ENCODE measurements at places on chromosomes 6 and 20.

DNA sequence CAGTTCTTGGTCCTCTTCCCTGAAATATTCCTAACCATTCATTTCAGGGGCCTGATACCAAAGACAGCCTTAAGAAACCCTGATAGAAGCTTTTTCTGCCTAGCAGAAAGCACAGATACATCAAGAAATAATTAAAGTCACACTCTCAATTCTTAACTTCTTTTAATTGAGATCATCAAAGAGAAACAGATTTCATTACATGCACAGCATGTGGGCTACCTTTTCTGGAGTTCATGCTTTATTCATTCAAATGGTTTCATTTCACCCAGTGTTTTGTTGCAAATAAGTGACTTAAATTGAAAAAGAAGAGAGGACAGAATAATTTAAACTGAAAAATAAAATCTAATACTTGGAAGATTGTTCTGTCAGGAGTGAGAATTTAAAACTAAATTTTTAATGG is 192.6 kb upstream of the GGTLC1 start:
- H3K4me3 ChIP-seq, result no peak overlapping the region
- H3K27ac ChIP-seq, result no peak overlapping the region
- DNase-seq, result no peak

DNA sequence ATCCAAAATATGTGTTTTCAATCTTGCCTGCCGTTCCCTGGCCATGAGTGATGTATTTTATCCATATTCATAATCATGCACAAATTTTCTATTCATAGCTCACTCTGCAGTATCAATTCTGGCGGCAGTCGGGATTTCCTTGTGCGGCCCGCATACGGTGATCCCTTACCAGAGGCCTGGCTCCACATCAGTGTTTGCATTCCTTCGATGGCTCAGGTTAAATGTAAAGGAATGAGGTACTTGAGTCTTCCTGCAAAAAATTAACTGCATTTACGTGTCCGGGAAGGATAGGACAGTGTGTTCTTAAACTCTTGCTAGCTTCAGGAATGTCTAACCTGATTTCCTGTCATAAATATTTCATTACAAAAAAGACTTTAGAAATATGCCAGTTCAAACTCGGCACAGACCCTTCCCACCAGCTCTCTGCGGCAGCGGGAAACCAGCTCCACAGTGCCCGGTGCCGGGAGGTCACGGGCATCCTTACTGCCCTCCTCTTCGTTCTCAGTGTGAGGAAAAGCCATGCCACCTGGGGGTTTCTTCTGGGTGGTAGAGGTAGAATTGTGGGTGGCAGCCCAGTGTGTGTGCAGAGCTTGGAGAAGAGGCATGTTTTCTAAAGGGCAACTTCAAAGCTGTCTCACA is 154.5 kb downstream of the MOXD1 start:
- no peak for DNase-seq
- H3K4me3 ChIP-seq, result no peak overlapping the region
- H3K36me3 ChIP-seq, result no peaks in the 10 kb centered on the region
- no peaks in the 10 kb centered on the region for H3K4me1 ChIP-seq
- H3K27ac ChIP-seq, result no peak overlapping the region

GRCh38 chr6:126787635-126788034 is 330.8 kb upstream of the RSPO3 start:
- H3K4me1 ChIP-seq, result no peaks in the 10 kb centered on the region
- H3K27ac ChIP-seq, result no peak overlapping the region
- DNase-seq, result no peak
- H3K4me3 ChIP-seq, result no peak overlapping the region

DNA sequence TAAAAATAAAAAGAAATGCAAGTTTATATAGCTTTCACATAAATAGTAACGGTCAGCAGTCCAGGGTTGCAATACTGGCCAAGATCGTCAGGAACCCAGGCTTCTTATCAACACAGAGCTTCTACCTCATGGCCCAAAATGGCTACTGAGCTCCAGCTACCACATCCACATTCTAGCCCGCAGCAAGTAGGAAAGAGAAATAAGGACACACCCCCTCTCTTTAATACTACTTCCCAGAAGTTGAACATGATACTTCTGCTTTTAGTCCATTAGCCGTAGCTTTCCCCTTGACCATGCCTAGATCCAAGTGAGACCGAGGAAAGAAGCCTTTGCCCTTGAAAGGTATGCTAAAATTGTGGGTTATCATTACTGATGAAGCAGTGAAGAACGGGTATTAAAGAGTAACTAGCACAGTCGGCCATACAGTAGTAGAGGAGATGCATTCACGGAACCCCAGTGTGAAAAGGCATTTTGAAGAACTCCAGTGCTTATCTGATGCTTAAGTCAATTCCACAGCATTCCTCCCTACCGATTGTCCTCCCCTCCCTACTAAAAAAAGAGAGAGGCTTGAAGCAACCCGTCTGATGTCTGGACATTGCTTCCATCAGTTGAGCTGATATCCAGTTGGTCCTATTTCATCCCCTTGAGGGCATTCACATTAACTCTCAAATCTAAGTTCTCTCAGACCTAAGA is 226.9 kb upstream of the RREB1 start:
- H3K27me3 ChIP-seq, result no peaks in the 10 kb centered on the region
- no peaks in the 10 kb centered on the region for H3K4me1 ChIP-seq
- no peak overlapping the region for H3K27ac ChIP-seq
- H3K4me3 ChIP-seq, result no peak overlapping the region

DNA sequence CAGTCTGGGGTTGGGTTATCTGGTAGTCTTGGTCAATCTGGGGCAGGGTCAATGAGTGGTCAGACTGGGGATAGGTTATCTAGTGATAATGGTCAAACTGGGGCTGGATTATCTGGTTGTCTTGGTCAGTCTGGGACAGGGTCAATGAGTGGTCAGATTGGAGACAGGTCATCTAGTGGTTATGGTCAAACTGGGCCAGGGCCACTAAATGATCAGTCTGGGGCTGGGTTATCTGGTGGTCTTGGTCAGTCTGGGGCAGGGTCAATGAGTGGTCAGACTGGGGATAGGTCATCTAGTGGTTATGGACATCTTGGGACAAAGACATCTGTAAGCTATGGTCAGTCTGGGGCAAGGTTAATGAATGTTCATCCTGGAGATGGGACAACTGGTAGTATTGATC is 28.5 kb upstream of the BPIFA2 start:
- H3K36me3 ChIP-seq, result no peaks in the 10 kb centered on the region
- no peak for DNase-seq
- no peak overlapping the region for H3K4me3 ChIP-seq
- no peak overlapping the region for H3K27ac ChIP-seq
- H3K4me1 ChIP-seq, result no peaks in the 10 kb centered on the region
- no peaks in the 10 kb centered on the region for H3K27me3 ChIP-seq

GRCh38 chr20:39152126-39152525 is 190.0 kb downstream of the DHX35 start:
- H3K4me3 ChIP-seq, result no peak overlapping the region
- no peaks in the 10 kb centered on the region for H3K4me1 ChIP-seq
- DNase-seq, result no peak
- no peaks in the 10 kb centered on the region for H3K27me3 ChIP-seq

GRCh38 chr6:116010386-116010785 is 50.3 kb downstream of the FRK start:
- H3K27ac ChIP-seq, result no peak overlapping the region
- no peaks in the 10 kb centered on the region for H3K27me3 ChIP-seq
- H3K4me1 ChIP-seq, result no peaks in the 10 kb centered on the region
- DNase-seq, result no peak

DNA sequence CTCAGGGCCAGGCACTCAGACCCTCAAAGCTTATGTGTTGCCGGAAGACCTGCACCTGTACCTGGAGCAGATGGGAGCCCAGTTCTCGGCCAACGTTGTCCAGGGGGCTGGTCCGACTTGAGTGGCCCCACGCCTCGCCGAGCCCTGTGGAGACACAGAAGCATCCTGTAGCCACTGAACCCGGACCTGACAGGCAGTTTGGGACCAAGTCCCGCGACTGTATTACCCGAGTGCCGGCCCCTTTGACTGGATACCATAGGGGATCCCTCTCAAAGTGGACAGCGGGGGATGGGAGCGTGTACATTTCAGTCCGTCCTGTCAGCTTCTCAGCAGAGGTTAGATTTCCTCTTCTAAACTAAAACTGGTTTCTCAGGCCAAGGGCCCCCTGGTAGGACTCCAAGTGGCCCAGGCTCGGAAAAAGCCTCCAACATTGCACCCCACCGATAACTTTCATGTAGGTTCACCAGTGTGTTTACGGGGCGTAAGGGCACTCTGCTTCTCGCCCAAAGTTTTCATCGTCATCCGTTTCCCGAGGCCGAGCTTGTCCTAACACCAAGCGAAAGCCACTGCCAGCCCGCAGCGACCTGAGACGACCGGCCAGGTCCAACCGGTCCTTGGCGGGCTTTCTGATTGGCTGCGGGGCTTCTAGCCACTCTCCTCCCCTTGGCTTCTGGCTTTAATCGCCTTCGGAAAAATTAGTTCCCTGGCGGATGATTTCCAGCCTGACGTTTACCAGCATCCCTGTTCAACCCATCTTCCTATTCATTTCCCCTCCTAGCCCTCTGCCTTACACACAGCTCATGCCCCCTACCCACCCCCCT is 10.8 kb downstream of the SIM1 start:
- H3K36me3 ChIP-seq, result no peaks in the 10 kb centered on the region
- no peak overlapping the region for H3K27ac ChIP-seq
- no peaks in the 10 kb centered on the region for H3K4me1 ChIP-seq
- no peak for DNase-seq

- H3K4me1 ChIP-seq, result no peaks in the 10 kb centered on the region
- DNase-seq, result no peak
- H3K27ac ChIP-seq, result no peak overlapping the region
- no peak overlapping the region for H3K4me3 ChIP-seq
Measured at GRCh38 chr6:158938220-158938619, 61.8 kb downstream of the RSPH3 start.

DNA sequence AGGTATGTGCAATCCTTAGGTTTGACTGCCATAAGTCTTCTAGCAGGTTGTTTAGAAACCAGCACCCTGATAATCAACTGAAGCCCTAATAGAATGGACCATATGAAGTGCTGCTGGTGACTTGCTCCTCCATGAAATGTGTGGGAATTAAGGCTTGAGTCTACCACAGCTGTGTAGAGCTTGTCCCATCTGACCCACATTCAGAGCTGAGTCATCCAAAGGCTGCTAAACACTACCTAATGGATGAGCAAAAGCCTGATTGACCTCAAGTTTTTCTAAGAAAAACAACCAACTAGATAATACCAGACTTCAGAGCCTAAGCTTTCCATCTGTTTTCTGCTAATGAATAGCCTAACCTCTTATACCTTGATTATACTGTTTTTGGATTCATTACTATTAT is 120.3 kb upstream of the MOCS1 start:
- no peak overlapping the region for H3K27ac ChIP-seq
- no peaks in the 10 kb centered on the region for H3K36me3 ChIP-seq
- no peaks in the 10 kb centered on the region for H3K4me1 ChIP-seq
- no peak for DNase-seq
- H3K27me3 ChIP-seq, result no peaks in the 10 kb centered on the region

DNA sequence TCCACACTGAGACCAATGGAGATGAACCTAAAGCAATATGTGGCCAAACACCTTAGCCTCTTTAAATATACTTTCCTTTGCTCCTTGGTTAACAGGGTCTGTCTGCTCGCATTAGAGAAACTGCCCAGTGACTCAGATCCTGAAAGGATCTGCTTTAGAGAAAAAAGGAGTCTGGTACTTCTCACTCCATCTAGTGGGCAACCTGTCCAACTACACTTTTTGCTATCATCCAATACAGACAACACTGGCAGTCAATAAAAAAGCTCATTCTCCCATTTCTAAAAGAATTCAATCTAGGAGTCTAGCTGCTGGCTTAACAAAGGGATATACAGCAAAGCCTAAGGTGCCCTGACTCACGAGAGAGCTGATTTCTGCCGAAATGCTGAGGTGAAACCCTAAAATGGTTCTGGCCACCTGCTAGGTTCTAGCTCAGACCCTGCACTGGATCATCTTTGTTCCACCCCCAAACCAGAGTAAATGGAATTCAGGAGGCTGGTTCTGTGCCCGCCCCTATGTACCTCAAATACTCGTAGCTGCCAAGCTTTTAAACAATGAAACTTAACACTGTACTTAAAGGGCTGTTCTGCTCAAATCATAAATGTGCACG is 11.5 kb downstream of the GNL1 start:
- H3K27me3 ChIP-seq, result no peaks in the 10 kb centered on the region
- no peak overlapping the region for H3K4me3 ChIP-seq
- peaks cover 8% of the 10 kb centered on the region for H3K4me1 ChIP-seq
- H3K27ac ChIP-seq, result no peak overlapping the region
- no peak for DNase-seq
- H3K36me3 ChIP-seq, result peaks cover 26% of the 10 kb centered on the region

- H3K4me1 ChIP-seq, result no peaks in the 10 kb centered on the region
- H3K36me3 ChIP-seq, result no peaks in the 10 kb centered on the region
- DNase-seq, result no peak
- no peak overlapping the region for H3K27ac ChIP-seq
- no peak overlapping the region for H3K4me3 ChIP-seq
- H3K27me3 ChIP-seq, result no peaks in the 10 kb centered on the region
Measured at GRCh38 chr6:170040906-170041305, 250.0 kb downstream of the DLL1 start.

GRCh38 chr6:116035616-116036015 is 25.1 kb downstream of the FRK start:
- DNase-seq, result no peak
- no peaks in the 10 kb centered on the region for H3K4me1 ChIP-seq
- H3K27me3 ChIP-seq, result no peaks in the 10 kb centered on the region
- H3K36me3 ChIP-seq, result no peaks in the 10 kb centered on the region

GRCh38 chr6:5276581-5276980 is 15.3 kb downstream of the FARS2 start:
- no peak overlapping the region for H3K27ac ChIP-seq
- no peaks in the 10 kb centered on the region for H3K27me3 ChIP-seq
- no peak for DNase-seq
- no peaks in the 10 kb centered on the region for H3K36me3 ChIP-seq

- H3K27ac ChIP-seq, result no peak overlapping the region
- peaks cover 7% of the 10 kb centered on the region for H3K4me1 ChIP-seq
- no peak overlapping the region for H3K4me3 ChIP-seq
- no peak for DNase-seq
Measured at GRCh38 chr6:46220352-46221221, 49.8 kb upstream of the ENPP5 start.

Data from thyroid gland (tissue), 4 donors.